ENCODE measurements at places on chromosomes 5 and 9.

DNA sequence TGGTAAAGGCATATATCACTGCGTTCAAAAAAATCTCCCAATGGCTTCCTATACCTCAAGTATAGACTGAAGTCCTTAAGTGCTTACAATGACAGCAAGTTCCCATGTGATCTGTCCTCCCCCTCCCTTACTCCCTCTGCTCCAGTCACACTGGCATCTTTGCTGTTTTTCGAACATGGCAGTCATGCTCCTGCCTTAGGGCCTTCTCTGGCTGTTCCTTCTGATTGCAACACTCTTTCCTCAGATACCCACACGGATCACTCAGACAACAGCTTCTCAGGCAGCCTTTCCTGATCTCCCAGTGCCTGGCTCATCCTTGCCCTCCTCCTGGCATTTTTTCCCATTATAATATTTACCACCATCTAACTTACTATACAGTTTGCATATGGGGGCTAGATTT is 232.8 kb downstream of the ARHGEF28 start:
- no peak for DNase-seq

DNA sequence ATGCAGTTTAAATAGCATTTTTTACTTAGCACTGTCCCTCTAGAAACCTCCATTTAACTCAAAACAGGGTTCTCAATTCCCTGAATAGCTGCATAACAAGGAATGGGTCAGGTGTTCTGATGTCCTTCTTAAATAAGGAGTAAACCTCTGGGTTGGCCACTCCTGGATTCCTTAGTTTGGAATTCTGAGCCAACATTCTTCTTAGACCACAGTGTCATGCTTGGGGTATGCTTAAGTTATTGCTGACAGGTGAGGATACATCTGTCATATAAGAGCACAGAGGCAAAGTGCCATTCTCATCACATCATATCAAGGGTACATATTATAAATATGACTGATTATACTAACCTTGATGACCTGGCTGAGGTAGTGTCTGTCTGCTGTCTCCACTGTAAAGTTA is 179.9 kb upstream of the SEMA6A start:
- no peak for DNase-seq

GRCh38 chr9:97985058-97985861 is 2.1 kb downstream of the ANP32B start:
- peak; percentile 75 for DNase-seq

- no peak for DNase-seq
Measured at GRCh38 chr5:135631391-135631790, 52.6 kb upstream of the CXCL14 start.

DNA sequence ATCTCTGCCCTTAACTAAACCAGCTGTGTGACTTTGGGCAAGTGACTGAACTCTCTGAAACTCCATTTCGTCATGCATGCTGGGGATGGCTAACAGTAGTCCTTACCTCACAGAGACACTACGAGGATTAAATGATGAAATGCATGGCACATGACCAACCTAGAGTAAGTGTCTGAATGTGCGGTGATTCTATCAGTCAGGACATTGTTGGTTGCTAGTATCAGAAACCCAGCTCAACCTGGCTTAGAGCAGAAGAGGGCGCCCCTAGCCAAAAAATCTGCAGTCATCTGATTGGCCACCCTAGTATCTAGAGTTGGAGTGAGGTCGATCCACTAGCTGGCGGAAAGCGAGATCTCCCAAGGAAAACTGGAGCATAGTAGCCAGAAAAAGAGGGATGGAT is 25.2 kb downstream of the NEURL1B start:
- DNase-seq = no peak

- DNase-seq = no peak
Measured at GRCh38 chr9:23621924-23622323, 204.1 kb downstream of the ELAVL2 start.

DNA sequence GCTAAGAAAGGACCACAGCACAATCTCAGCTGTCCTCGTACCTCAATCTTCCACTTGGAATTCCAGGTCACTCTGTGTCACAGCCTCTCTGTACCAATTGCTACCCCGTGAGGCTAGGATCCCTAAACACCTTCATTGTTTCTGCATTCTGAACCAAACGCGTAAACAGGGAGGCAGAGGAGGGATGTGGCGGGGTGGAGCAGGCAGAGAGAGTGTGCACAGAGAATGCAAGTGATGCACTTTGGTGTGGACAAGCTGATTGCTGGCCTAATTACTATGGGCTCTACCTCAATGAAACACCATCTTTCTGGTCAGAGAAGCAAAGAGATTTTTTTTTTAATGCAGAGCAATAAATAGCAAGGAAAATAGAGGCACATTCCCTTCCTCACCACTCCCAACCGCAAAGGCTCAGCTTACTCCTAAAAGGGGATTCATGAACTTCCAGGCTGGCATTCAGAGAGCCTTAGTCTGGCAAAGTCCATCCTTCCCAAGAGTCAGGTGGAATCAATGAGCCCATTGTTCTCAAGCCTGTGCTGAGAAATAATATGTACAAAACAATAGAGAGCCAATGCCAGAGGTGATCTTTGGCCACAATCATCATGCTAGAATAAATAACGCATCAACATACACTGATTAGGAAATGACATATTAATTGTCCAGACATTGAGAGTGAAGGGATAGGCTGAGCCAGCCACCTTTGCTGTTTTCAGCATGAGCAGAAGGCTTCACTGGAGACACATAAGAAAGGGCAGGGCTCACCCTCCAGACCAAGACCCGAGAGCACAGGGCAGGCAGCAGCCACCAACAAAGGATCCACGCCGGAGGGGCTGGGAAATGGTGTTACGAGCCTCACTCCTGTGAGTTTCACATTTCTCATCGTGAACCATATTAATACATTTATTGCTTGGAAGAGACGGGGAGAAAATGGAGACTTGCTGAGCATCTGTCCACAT is 278.8 kb downstream of the ENC1 start:
- no peak for DNase-seq

- no peak for DNase-seq
Measured at GRCh38 chr5:131953969-131954368, 8.5 kb upstream of the MEIKIN start.

GRCh38 chr5:67301285-67301903 is 104.8 kb upstream of the CD180 start:
- peak; percentile 74 for DNase-seq

Measured in muscle of back (tissue), 13 donors.